Stimulated activated CD4-positive, alpha-beta T cell treated with anti-CD3 and anti-CD28 coated beads, Interleukin-4, amount 100 ng/mL, for 4 hours (primary cell): ENCODE measurements at places on chromosomes 6 and 20.

GRCh38 chr20:19465536-19465935, 253.1 kb downstream of the SLC24A3 start:
- DNase-seq: no peak

DNA sequence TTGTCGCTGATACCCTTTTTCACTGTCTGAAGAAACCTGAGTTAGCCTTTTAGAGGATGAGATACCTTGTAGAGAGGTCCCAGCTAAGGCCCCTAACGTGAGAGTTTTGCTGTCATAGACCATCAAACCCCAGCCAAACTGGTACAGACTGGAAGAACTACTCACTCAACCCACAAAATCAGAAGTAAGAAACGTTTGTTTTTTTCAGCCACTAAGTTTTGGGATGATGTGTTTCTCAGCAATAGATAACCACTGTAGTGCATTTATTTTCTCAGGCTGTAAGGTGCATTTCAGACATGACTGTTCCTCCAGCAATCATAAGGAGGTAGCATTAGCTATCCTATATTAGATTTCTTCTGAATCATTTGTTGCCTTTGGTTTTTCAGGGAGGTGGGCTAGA, 407.3 kb upstream of the FLRT3 start:
- no peak for DNase-seq

DNA sequence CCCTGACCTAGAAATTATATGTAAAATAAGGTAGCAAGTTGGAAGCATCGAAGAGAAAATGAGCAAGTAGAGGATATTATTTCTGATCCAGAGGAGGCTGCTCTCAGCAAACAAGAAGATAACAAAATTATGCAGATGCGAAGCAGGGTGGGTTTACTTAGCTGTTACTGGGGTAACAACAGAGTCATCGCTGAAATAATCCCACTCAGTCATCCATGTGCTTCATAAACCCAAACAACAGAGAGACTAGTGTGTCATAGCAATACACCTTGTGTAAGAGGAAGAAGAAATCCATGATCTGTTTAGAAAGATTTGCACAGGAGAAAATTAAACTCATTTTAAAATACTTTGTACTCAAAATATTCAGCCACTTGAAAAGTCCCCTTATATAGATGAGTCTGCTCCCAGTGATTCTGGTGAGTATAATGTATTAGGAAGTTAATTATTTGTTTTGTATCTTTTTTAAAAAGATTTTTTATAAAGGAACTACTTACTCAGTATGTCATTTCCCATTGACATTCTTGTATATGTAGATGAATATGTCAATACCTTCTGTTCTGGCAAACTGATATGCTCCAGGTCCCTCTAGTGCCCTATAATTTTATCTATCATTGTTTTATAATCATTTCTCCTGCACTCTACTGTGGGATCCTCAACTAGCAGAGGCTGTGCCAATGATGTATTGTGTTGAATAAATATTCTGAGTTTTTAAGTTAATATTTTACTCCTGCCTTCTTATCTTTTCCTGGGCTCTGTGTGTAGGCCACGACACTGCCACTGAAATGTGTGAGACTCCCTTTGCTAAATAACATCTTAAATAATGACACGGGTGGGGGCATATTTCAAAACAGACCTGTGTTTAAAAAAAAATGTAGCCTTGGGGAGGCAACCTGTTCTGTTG, 8.6 kb upstream of the HIVEP2 start:
- DNase-seq: no peak

GRCh38 chr6:116349216-116349615, 21.5 kb upstream of the DSE start:
- no peak for DNase-seq

DNA sequence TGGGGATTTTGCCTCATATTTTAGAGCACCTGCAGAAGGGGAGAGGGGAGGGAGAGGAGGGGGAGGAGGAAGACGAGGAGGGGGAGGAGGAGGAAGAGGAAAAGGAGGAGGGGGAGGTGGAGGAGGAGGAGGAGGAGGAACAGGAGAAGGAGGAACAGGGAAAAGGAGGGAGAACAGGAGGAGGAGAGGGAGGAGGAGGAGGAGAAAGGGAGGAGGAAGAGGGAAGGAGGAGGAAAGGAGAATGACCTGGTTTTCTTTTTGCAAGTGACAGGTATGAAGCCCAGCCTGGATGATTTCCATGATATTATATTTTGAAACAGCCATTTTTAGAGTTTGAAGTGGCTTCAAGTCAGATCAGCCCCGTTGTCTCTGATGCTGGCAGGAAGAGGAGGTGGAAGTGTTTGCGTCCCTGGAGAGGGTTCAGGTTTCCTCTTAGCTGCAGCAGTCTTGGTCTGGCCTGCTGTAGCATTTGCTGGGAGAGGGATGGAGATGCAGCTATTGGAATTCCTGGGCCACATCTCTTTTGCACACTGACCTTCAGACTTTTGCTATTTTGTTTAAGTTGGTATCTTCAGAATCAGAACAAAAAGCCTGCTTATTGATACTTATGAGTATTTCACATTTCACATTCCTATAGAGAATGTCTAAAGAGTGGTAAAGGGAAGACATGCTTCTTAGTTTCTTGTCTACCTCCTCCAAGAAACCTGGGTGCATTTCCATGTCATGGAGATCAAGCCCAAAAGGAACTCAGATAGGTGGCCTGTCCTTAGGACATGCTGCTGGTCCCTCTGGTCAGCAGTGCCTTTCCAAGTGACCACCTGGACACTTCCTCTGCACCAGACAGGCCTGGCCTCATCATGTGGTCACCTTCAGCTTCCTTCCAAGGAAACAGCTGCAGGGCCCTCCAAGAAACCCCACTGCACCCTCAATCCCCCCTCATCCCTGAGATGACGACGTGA, 54.3 kb upstream of the IYD start:
- no peak for DNase-seq

DNA sequence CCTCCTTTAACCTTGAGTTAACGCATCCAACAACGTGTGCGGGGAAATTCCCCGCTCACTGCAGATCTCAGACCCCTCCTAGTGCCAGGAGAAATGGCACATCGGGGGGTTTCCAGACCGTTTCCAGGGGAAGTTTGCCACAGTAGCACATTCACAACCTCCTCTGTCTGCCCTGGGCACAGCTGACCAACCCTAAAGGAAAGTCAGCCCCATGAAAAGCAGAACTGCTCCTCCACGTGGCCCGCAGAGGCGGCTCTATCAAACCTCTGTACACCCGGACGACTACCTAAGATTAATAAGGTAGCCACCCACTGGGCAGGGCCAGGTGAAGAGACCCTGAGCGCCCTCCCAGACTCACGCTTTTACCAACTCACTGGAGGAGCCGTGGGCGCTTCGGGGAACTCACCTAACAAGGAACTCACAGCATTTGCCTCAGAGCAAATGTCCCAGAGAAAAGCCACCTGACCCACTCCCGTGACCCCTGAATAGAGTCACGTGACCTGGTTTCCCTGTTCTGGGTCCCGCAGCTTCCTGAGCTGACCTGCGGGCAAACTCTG, 93.1 kb downstream of the PRND start:
- peak; percentile 84 for DNase-seq

DNA sequence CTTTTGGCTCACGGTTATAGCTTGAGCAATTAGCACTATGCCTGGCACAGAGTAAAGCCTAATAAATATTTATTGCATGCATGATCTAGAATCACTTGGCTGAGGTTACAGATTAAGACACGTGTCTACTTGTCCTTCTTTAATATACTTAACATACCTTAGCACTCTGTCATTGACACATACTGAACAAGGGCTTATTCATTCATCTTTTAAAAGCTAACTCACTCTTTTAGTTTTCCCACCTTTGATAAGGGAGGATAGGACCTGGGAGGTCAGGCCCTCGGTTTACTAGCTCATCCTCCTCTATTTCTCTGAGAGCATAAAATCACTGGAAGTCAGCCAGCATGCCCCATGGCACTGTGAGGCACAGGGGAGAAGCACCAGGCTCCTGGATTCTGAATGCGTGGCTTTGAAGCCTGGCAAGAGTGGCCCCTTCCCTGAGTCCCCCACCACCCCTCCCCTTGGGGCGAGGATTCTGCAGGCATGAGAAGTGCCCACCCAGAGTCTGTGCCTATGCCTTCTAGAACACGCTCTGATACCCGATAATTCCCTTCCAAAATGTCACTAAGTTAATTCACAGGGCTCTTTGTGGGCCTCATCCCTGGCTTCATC, 11.2 kb downstream of the ZCCHC3 start:
- no peak for DNase-seq

GRCh38 chr6:21227486-21227885, 366.1 kb upstream of the SOX4 start:
- no peak for DNase-seq

GRCh38 chr6:20207088-20207418, 5.2 kb downstream of the MBOAT1 start:
- no peak for DNase-seq

- no peak for DNase-seq
These were observed 52.2 kb downstream of the MARCKS start for GRCh38 chr6:113909224-113909856.

- DNase-seq: no peak
These were observed 391.8 kb downstream of the CDC5L start for GRCh38 chr6:44779130-44779826.

GRCh38 chr6:160851031-160851430, 140.5 kb upstream of the MAP3K4 start:
- no peak for DNase-seq
